Posterior cingulate gyrus (tissue), 11 donors: ENCODE measurements at places on chromosomes 2 and 18.

GRCh38 chr2:152115952-152116351 is 17.1 kb upstream of the CACNB4 start:
- DNase-seq, result no peak

DNA sequence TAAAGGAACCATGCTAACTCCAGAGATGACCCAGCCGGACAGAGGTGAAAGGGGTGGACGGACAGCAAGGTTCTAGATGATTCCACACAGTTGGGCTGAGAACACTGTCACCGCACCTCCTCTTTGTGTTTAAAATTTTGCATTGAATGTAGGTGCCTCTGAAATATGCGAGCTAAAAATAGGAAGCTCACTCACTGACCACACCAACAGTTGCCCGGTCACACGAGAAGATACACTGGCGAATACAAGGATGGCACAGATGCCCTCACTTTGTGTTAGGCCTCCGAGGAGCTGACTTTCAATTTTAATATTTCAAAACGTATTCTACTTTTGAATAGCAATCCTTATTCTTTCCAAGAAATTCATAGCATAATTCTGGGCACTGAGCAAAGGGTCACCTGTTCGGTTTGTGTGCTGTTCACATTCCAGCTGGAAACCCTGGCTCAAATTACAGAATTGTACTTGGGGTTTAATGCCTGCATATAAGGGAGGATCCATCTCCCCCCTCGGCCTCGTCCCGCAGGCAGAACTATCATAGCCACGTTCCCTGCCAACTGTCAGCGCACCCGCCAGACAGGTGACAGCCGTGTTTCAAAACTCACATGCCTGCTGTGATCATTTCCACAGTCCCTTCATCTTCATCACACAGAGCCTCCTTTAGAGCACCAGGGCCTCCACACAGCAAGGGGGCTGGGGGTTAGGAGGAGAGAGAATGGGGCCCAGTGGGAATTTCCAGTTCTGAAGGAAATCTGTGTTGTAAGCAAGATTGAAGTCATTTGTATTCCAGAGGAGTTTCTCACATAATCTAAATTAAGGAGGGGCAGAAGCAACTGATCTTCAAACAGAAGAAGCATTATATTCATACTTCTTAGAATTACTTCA is 48.2 kb downstream of the ADI1 start:
- DNase-seq, result no peak

GRCh38 chr2:17589406-17590035 is 49.0 kb downstream of the VSNL1 start:
- no peak for DNase-seq

GRCh38 chr2:11865378-11865777 is 118.9 kb downstream of the LPIN1 start:
- DNase-seq, result no peak

GRCh38 chr18:75407468-75408437 is 19.8 kb downstream of the SMIM21 start:
- no peak for DNase-seq
